ENCODE measurements at places on chromosomes 2 and 18. TPM values are rescaled to one million over a fixed set of nuclear protein-coding genes. Genes with fewer than 3 reads are reported as not detected.

MFSD2B gene
- 0.16 TPM for total RNA-seq

LYPD6 gene
- 0.08 TPM for total RNA-seq

CCDC121 gene
- total RNA-seq, result 6.8 TPM

- no peak for DNase-seq
Measured at GRCh38 chr18:48342581-48342980, 66.6 kb downstream of the ZBTB7C start.

- no peak for DNase-seq
Measured at GRCh38 chr2:182543741-182544525, 117.1 kb upstream of the PDE1A start.

GRCh38 chr2:236714080-236714479 is 144.5 kb downstream of the ACKR3 start:
- DNase-seq, result no peak
